T-helper 2 cell (primary cell): ENCODE measurements at places on chromosomes 5 and 9.

DNA sequence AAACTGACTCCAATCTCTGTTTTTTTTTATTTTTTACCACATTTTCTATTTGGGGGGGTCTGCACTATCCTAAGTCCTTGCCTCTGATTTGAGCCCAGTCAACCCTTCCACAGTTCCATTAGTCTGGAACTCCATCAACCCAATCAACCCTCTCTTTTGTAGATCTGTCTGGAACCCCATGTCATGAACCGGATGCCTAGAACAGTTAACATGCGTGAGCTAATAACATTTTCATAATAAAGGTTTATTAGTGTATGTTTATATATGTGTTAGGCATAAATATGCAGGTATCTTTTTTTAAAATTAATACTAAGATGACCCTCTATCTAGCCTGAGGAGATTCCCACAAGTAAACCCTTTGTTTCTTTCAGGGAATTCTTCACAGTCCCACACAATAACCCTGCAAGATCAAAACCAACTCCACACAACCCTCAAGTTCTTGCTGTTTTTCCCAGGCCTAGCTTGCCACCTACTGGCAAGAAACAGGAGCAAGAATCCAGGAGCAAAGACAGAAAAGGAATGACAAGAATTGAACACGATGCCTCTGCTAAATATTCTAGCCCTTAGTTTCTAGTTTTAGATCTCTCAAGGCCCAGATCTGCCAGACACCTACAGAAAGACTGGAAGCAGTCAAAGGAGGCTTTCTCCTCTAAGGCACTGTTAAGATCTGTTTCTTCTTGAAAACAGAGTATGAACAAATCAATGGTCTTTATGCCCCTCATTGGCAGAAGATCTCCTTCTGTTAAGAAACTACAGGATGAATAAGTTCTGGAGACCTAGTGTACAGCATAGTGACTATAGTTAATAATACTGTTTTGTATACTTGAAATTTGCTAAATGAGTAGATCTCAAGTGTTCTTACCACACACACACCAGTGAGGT is 100.4 kb downstream of the TRIM36 start:
- DNase-seq: peak; percentile 14

- no peak for DNase-seq
Observed at GRCh38 chr5:62575489-62575888, 3.1 kb upstream of the LRRC70 start.

GRCh38 chr9:110745676-110746075 is 77.1 kb downstream of the MUSK start:
- no peak for DNase-seq

GRCh38 chr9:14433351-14434157 is 119.6 kb upstream of the NFIB start:
- DNase-seq: no peak

DNA sequence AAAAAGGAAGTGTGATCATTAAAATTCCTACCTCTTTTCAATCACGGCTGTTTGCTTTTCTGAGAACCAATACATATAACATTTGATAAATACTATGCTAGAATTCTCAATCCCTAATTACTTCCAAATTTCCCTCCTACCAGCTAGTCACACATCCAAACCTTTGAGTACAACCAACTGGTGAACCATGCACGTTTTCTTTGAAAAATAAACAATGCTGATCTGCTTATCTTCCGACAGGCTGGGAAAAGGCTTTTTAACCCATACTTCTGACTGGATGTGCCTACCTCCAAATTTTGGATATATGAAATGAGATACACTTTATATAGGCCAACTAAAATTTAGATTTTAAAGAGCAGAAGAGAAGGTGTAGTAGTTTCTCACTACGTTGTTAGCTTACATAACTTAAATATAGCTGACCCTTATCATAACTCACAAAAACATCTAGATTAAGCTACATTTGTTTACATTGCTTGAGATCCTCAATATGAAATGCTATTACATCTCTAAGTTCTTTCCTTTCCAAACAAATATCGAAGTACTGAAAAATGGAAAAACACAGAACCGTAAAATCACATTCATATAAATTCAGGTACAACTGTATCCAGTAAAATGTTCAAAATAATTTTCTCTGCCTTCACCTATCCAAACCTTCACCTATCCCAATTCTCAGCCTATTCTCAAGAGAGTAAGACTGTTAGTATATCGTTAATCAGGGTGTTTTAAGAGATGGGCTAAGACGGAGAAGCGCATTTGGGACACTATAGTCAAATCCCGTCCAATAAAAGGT is 2.1 kb downstream of the NR3C1 start:
- DNase-seq: no peak

DNA sequence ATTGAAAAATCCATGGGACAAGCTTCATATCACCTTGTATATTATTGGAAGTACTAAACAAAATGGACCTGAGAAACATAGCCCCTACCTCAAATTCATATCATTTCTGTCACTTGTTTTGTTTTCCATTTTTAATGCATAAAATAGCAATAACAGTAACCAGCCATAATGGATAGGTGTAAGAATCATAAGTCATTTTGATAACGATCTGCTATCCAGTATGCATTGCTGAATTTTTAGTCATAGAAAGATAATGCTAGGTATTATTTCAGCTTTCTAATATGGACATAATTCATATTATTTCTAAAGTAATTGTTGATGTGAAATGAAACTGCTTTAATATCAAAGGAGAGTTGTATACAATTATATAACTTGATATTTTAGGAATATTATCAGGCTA is 1.1 kb upstream of the LRRC70 start:
- DNase-seq: no peak
